Substantia nigra (tissue), 51 donors: ENCODE measurements at places on chromosomes 3 and 15.

DNA sequence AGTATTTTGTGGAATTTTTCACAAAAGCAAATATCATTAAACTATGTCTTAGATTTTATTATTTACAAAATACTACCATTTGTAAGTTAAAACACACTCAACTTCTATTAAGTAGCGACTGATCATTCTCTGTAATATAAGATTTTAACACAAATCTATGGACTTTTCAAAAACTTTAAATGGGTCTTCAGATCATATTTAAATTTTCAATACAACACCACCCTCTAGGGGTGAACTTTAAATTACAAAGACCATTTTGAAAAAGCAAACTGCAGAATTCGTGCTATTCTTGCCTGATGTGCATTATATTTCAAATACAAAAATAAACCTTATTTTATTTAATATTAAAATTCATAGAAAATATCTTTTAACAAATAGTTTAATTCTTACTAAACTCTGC lies 8.2 kb upstream of the VGLL4 start:
- DNase-seq: no peak

DNA sequence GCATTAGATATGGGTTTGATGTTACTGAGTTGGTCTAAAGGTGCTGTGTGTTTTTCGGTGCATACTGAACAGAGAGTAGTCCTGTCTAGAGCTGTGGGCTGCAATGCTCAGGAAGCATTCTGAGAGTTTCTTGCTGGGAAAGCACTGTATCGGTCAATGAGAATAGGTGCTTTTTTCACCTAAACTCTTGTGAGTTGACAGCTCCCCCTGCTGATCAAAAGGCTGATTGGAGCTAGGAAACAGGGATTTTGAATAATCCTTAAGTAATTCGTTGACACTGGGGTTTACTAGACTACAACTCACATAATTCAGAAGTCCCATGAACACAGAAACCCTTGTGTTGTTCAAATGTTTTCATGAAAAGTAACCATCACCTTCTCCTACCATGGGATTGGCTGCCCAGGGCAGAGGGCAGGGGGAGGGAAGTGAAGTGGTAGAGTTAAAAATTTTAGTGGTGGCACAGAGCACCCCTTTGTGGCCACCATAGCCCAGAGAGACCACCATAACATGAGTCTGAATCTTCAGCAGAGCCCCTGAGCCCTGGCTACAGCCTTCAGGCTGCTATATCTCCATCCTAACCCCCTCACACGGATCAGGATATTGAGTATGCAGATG lies 13.0 kb upstream of the MANF start:
- no peak for DNase-seq

DNA sequence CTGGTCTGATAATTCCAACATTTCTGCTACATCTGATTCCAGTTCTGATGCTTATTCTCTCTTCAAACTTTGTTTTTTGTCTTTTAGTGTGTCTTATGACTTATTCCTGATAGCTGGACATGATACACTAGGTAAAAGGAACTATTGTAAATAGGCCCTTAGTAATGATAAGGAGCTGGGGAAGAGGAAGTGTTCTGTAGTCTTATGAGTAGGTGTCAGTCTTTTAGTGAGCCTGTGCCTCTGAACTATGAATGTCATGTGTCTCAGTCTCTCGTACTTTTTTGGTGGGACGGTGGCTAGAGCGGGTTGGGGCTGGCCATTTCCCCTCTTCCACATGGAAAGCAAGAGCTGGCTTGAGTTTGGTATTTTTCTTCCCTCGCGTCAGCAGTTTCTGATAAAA lies 41.2 kb downstream of the PCCB start:
- DNase-seq: no peak

DNA sequence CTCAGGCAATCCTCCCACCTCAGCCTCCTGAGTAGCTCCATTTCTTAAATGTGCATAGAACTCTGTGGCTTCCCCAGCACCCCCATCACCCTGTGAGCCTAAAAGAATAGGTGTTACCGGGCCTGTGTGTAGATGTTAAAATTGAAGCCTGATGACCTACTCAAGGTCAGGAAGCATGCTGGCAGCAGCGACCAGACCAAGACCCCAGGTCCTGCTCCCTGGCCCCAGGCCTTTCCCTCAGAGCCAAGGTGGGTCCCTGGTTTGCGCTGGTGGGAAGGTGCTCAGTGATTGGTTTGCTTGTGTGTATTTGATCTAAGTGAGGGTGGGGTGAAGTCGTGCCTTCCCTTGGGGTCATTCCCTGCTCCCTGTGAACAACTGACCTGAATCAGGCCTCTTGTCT lies 18.4 kb upstream of the CRABP1 start:
- no peak for DNase-seq

DNA sequence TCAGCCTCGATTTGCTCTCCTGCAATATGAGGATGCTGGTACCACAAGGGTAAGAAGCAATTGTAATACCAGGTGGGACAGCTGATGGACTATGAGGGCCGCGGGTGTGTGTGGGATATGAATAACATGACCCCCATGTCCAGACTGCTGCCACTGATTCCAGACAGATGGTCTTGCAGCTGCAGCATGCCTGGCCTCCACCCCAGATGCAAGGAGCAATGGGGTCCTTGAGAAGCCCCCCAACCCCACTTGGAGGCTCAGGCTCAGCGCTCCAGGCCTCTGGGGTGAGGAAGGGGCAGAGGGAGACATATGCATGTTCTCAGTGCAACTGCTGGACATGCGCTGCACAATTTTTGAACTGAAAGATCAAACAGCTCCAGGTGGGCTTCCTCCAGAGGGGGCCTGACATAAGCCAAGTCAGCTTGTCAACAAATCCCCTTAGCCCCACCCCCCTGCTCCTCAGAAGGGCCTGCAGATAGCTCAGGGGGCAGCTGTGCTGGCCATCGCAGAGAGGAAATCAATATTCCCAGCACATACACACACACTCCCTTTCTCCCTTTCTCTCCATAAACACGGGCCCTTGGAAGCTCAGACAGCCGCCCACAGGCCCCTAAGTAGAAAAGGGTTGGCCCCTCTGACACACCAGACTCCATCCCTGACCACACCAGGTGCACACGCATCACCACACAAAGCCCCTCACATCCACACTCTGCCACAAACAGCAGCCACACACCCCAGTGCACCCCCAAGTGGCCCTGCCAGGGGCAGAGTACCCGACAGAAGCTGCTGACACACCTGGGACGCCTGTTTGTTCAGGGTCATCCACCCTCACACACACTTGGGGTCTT lies 107.0 kb downstream of the IQSEC1 start:
- no peak for DNase-seq

DNA sequence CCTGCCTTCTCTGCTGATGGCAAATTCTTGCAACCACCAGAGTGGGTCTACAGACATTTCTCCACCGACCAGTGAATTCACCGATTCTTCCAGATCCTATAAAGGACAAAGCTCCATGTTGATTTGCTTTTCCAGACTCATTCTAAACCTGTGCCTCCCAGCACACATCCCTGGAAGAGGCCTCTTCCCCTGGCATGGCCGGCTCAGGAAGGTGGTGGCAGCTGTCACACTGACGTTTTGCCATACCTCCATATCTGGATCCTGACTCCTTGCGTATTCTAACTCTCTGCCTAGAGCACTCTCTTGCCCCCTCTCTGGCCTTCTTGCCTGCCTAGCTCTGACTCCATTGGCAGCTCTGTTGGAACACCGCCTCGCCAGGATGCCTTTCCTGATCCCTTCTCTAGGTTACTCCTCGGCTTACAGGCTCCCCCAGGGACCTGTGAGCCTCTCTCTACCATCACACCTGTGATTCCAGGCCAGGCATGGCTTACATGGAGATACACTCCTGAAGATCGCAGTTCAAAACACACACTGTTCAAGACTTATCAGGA lies 31.0 kb downstream of the SLCO2A1 start:
- no peak for DNase-seq

DNA sequence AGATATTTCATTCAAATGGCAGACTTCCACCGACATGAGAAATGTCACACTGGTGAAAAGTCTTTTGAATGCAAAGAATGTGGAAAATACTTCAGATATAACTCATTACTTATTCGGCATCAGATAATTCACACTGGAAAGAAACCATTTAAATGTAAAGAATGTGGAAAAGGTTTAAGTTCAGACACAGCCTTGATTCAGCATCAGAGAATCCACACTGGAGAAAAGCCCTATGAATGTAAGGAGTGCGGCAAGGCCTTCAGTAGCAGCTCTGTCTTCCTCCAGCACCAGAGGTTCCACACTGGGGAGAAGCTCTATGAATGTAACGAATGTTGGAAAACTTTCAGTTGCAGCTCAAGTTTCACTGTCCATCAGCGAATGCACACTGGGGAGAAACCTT lies 8.6 kb upstream of the ZNF621 start:
- no peak for DNase-seq

DNA sequence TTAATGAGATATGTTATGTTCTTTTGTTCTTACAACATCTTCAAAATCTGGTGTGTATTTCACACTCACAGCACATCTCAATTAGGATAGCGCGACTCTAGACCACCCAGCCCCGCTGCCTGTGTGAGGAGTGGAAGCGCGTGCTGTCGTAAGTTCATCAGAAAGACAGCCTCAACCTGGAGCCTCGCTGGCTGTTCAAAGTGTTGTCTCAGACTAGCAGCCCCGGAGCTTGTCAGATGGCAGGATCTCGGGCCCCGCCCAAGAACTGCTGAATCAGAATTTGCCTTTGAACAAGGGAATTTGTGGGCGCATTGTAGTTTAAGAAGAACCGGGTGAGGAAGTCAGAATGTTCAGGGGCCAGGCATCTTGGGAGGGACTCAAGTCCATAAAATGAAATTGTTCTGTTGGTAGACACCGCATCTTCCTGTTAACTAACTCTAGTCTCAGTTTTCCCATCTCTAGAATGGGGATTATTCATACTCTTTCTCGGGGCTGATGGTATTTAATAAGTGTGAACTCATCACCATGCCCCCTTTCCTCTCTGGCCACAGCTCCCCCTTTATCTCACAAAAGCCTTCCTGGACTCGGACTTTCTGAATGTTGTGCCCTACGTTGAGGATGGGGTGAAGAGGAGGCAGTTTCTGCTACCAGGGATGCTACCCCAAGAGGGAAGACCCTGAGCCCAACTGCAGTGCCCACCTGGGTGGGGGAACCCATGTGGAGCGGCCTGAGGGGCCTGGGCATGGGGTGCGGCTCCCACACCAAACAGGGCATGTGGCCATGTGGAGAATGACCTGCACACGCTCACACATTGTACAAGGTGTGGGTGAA lies 40.4 kb downstream of the BHLHE40 start:
- DNase-seq: no peak

DNA sequence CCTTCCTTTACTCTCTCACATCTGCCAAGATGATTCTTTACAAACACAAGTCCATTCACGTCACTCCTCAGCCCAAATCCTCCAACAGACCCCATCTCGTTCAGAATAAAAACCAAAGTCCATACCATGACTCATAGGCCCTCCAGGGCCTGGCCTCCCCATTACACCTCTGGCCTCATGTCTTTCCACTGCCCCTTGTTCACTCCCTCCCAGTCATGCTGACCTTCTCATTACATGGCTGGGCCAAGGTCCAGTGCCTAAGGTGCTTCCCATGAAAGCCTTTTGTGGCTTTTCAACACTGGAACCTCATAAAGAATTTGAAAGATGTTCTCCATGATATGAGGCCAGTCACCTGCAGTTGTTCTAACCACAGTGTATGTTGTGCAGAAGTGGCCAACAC lies 44.5 kb downstream of the NEK10 start:
- no peak for DNase-seq

DNA sequence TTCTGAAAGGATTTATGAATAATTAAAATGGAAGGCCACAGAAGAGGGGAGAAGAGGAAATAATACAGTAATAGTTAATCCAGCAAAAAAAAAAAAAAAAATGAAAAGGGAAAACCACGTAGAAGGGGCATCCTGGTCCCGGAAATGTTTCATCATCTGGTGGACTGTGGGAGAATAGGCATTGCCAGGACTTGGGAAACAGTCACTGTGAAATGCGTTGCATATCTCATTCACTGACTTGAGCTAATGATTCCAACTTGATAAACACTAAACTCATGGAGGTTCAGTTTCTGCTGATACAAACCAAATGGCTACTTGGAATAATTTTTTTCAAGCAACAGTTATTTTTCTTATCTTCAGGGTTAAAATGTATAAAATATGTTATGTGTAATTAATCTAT lies 3.2 kb downstream of the XCR1 start:
- no peak for DNase-seq

DNA sequence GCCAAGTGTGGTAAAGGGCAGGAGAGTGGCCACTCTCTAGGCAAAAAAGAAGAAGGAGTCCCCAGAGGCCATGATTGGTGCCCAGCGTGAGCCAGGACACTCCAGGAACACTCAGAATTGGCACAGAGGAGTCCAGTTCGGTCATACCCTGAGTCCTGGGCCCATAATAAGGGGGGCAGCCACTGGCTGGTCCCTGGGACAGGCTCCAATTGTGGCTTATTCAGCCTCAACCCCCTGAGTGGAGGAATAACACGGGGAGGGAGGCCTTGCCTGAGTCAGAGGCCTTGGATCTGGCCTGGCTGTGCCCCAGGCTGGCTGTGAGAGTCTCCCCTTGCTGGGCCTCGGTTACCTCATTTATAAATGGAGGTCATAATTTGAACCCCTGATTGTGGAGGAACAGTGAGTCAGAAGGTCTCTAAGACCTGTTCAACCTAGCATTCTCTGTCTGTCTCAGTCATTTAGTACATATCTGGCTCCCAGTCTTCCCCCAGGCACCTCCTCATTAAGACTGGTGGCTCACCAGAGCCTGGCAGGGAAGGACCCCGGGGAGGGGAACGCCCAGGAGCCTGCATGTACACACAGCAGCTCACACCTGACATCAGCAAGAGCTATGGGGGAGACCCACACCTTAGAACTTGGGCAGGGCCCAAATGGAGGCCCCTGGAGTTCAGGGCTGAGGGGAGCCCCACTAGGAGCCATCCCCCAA lies 95.9 kb upstream of the ATP2B2 start:
- DNase-seq: peak; percentile 67

- DNase-seq: no peak
Observed at GRCh38 chr3:39289107-39289506, 9.3 kb upstream of the CX3CR1 start.

- DNase-seq: no peak
Observed at GRCh38 chr3:196203846-196204245, 7.4 kb downstream of the ZDHHC19 start.

GRCh38 chr3:161035711-161036110 lies 69.4 kb downstream of the B3GALNT1 start:
- DNase-seq: no peak

DNA sequence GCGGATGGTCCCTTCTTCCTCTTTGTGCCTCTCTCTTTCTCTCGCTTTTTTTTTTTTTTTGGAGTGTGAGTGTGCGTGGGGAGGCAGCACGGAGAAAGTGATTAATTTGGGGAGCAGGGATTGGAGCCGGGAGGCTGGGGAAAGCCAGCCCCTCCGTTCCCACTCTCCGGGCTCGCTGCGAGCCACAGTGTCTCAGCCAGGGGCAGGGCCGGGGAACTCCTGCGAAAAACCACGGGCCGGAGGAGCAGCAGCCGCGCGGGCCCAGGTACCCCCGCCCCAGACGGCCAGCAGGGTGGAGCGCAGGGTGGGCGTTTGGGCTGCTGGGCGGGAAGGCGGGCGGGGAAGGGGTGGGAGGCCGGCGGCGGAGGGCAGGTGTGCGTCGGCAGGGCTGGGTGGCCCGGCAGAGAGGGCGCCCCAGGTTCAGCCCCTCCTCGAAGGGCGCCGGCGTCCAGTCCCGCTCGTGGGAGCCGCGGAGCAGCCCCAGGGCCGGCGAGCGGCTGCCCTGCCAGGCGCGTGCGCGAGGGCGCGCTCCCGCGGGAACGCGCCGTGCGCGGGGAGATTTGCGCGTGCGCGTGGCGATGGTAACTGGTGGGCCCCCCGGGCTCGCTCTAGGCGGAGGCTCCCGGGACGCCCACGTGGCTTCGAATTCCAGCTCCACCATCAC lies 1.4 kb downstream of the CHL1 start:
- DNase-seq: no peak

GRCh38 chr15:77865701-77866100 lies 211.8 kb downstream of the TBC1D2B start:
- DNase-seq: no peak

- DNase-seq: no peak
Observed at GRCh38 chr15:68693071-68693470, 114.3 kb downstream of the CORO2B start.
